ENCODE measurements at places on chromosomes 16 and 17. TPM values are rescaled to one million over a fixed set of nuclear protein-coding genes. Genes with fewer than 3 reads are reported as not detected.

STAT5A gene
- total RNA-seq = 11.8 TPM

NEUROD2 gene
- total RNA-seq = not detected

CACNG1 gene
- total RNA-seq = not detected

NLGN2 gene
- total RNA-seq = 9.1 TPM

C16orf54 gene
- total RNA-seq = not detected

CACNA1H gene
- total RNA-seq = 0.59 TPM

G6PC1 gene
- total RNA-seq = not detected

ZSWIM7 gene
- 14.0 TPM for total RNA-seq

MYH8 gene
- not detected for total RNA-seq

CDYL2 gene
- 1.3 TPM for total RNA-seq

JUP gene
- 31.1 TPM for total RNA-seq

KRT17 gene
- 3.7 TPM for total RNA-seq

GPS1 gene
- total RNA-seq = 180 TPM

HSPB9 gene
- total RNA-seq = not detected

SMIM36 gene
- not detected for total RNA-seq

ANKFN1 gene
- not detected for total RNA-seq

TIGD7 gene
- total RNA-seq = 2.5 TPM

CHTF8 gene
- total RNA-seq = 56.7 TPM

SPNS2 gene
- total RNA-seq = 0.15 TPM

KRTAP17-1 gene
- total RNA-seq = not detected

C1QL1 gene
- 1.0 TPM for total RNA-seq

FBF1 gene
- 13.7 TPM for total RNA-seq

GUCY2D gene
- not detected for total RNA-seq

C1QTNF8 gene
- total RNA-seq = not detected

Data from bronchus fibroblast of lung (primary cell).